ENCODE measurements at places on chromosomes 4 and X.

DNA sequence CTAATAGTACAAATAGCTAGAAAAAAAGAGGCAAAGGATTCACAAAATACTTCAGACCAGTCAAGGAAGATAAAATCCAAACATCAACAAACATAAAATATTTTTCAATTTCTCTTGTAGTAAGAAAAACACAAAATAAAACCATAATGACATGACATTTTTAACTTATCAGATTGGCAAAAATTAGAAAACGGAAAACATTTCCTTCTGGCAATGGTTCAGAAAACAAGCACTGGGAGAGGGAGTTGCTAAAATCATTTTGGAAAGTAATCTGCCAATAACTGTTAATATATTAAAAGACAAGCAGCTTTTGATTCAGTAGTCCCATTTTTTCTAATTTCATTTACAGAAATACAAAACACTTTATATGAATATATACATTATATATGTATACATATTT is 26.1 kb downstream of the TKTL2 start:
- no peak for DNase-seq

DNA sequence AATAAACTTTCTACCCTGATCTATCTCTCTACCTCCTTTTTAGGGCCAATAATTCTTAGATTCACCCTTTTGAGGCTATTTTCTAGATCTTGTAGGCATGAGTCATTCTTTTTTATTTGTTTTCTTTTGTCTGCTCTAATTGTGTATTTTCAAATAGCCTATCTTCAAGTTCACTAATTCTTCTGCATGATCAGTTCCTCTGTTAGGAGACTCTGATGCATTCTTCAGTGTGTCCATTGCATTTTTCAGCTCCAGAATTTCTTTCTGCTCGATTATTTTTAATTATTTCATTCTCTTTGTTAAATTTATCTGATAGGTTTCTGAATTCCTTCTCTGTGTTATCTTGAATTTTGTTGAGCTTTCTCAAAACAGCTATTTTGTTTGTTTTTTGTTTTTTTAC is 11.3 kb downstream of the CXorf58 start:
- DNase-seq, result no peak

GRCh38 chrX:23964191-23964590 is 56.4 kb downstream of the CXorf58 start:
- DNase-seq, result no peak

DNA sequence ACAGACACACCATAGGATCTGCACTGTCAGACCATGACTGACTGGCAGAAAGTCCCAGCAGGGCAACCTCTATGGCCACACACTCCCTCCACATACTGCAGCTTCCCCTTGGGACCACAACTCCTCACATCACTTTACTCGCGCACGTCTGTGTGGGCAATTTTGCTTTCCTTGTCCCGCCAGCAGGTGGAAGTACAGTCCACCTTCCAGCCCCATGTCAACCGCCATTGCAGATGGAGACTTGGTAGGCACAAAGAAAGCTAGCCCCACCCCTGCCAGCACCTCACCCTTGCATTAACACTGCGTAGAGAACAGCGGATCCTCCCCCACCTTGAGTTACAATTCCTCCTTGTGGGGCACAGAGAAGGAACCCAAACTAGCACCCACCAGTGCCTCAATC is 74.4 kb upstream of the NAP1L2 start:
- no peak for DNase-seq

- DNase-seq, result no peak
These were observed 205.1 kb upstream of the EMCN start for GRCh38 chr4:100722866-100723459.
